ENCODE measurements at places on chromosomes 7 and 10.

DNA sequence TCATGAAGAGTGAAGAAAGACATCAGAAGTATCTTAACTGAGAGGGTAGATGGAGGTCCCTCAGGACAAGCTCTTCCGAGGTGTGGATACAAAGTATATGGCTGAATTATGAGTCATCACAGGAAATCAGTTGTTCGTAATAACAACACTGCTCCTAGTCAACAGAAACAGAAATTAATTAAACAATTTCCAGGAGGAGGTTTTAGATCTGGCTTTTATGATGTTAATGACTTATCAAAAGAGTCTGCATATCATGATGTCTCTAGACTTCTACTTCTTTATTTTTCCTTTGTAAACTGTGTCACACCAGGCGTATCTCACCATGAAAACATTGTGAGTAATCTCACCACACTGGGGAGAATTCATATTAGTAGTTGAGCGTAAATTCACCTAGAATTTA lies 31.2 kb downstream of the OSBPL3 start:
- DNase-seq = no peak

DNA sequence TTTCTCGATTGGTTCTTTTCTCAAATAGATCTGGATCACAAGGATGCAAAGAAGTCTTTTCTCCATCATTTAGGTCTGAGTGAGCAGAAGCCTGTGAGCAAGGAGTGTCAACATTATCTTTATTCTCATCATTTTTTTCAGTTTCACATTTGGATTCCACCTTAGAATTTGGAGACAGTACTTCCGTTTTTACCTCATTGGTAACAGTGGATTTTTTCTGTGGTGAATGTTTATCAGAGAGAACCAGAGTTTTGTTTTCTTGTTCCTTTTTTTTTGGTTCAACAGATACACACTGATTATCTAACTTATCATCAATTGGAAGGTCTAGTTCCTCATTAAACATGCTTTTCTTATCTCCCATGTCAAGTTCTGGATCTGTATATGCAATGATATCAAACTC lies 151.3 kb downstream of the GALNT11 start:
- no peak for DNase-seq

- DNase-seq = no peak
These were observed 8.1 kb upstream of the REPIN1 start for GRCh38 chr7:150360363-150361058.

DNA sequence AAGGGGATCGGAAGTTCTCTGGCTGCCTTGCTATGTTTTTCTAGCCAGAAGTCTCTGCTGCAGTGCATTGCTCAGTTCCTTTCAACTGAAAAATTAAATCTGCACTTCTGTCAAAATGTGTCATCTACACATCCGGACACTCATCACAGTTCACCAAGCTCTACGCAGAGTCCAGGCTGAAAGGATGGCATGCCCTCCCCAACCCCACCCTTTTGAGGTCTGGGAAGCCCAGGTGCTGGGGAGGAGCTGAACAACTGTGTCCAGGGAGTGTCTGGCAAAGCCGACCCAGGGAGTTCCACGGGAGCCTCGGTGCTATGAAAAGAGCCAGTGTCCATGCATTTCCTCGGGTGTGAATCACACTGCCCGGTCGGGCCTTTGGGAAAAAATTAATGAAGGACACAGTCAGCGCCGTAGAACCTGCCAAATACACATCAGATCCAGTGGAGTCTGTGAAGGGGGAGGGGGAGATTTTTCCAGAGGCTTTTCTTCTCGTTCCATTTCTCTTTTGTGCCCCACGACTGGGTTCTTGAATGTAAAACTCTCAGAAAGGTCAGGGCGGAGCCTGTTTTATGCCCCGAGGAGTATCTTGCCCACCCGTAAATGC lies 757 bp upstream of the PALS2 start:
- DNase-seq = no peak

GRCh38 chr7:100620239-100620638 lies 7.9 kb downstream of the MOSPD3 start:
- no peak for DNase-seq

- no peak for DNase-seq
These were observed 32.0 kb upstream of the ARMS2 start for GRCh38 chr10:122422266-122422989.

DNA sequence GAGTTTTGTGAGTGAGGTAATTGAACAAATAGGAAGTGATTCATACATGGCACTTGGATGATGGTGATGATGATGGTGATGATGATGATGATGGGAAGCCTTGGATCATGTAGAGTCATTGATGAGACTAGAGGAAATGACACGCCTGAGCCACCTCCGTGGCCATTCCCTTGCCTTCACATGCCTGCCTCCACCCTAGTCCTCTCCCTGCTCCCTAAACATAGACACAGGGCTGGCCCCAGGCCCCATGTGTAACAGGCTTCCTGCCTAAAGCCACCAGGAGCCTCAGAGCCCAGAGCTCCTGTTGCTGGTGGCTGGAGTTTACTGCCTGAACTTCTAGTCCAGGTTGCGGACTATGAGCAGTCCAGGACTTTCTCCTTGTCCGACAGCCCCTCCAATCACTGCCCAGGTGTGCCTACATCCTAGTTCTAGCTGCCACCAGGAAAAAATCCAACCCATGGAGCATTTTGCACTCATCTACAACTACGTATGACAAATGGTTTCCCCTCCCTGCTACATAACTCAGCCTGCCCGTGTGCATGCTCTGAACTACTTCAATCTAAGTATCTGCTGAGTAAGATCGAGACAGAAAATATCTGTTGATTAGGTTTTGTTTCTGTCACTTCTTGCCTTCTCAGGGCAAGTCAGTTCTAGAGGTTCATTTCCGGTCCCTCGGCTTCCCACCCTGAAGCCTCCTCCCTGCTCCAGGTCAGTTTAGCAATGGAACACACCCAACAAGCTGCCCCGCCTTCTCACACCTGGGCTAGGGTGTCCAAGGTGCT lies 35.5 kb upstream of the KDM7A start:
- DNase-seq = no peak

DNA sequence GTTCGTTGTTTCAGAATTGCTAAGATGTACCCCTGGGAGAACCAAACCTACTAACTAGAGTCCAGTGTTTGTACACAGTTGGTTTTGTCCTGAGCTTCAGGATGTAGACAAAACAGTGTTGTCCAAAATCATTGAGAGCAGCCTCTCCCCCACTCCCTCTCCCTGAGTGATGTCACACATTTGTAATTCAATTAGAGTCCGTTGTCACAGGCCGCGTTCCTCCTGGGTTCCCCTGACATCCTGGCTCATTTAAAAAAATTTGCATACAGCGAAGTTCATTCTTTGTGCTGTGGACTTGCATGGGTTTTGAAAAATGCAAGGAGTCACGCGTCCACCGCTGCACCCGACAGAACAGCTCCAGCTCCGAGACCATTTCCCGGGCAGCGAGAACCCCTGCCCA lies 10.3 kb downstream of the GRIFIN start:
- DNase-seq = no peak

GRCh38 chr7:86788948-86789347 lies 145.2 kb downstream of the GRM3 start:
- DNase-seq = no peak

GRCh38 chr10:29838539-29838938 lies 203.8 kb upstream of the SVIL start:
- no peak for DNase-seq

DNA sequence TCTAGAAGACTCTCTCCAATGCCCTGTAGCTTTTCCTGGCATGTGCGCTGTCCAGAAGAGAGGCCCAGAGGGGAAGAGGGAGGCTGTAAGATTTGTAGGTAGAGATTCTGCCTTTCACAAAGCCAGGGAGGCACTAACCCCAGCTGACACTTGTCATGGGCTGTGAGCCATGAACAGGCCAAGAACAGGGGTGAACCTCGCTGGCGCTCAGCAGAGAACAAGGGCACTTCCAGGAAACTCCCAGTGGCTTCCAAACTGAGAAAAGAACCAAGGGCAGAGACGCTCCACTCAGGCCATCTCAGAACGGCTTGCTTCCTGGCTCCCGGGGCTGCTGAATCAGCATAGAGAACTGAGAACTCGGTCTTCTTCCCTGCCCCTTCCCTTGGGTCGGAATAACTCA lies 257.8 kb upstream of the ZNF32 start:
- no peak for DNase-seq

DNA sequence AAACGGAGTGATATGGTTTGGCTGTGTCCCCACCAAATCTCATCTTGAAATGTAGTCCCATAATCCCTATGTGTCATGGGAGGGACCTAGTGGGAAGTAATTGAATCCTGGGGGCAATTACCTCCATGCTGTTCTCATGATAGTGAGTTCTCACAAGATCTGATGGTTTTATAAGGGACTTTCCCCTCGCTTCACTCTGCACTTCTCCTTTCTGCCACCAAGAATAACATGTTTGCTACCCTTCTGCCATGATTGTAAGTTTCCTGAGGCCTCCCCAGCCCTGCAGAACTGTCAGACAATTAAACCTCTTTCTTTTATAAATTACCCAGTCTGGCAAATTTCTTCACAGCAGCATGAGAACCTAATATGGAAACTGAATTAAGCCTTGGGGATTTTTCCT lies 19.1 kb downstream of the FAM3C start:
- DNase-seq = no peak

DNA sequence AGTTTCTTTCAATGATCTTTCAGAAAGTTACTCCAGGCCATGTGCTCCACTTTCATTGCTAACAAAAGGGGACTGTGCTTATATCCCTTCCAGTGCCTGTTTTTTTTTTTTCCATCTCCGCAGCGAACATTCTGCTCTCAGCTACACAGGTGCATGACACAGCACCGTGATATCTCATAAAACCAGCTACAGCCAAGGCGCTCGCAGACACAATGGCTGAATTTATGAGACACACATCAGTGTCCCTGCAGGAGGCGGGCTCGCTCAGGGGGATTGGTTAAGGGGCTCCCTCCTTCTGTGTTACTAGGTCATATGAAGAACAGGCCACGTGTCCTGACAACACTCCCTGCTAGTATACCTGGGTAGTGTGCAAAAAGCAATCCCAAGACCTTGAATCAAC lies 245.5 kb downstream of the SKAP2 start:
- no peak for DNase-seq

DNA sequence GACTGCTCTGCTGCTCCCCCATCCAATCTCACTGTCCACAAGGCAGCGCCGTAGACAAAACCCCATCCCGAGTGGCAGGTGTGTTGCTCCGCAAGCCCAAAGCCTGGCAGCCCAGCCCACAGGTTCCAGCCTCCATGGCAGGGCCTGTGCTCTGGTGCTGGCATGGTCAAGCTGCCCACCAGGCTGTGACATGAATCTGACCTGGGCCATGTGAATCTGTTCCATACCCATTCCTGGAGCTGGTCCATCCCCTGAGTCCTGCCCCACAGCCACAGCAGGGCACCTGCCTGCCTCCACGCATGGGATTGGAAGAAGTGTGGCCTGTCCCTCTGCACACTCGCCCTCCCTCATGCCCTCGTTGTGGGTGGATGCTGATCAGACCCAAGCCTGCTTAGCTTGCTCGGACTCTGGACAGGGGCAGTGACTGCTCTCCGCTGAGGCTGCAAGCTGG lies 128.8 kb downstream of the PTPN20 start:
- no peak for DNase-seq

DNA sequence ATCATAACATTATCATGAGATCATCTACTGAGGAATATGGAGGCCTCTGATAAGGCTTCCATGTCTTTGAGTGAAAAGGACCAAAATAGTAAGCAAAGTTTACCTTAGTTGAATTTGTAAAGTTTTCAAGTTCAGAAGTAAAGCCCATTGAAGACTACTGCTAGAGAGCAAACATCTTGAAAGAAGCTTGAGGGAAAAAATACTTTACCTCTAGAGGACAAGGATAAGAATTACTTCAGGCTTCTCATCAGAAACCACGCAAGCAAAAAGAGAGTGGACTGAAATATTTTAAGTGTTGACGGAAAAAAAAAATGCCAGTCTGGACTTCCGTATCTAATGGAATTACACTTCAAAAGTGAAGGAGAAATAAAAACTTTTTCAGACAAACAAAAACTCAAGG lies 114.3 kb downstream of the MPP7 start:
- DNase-seq = no peak

DNA sequence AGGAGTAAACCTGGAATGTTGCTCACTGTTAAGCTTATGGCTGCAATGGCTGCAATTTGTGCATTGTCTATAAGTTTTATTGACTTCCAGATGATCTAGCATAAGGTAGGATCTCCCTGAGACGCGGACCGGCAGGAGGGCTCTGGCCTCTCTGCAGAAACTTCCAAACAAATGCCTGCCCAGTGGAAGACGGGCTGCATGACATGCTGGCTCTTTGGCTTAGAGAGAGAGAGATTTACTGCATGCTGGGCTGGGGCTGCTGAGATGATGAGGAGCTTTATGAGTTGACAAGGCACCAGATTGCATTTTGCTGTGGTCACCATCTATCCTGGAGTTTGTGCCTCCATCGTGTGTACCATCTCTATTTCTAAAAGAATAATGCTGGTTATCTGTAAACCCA lies 193.2 kb downstream of the GALNT17 start:
- no peak for DNase-seq

GRCh38 chr7:97871659-97872024 lies 566 bp downstream of the ASNS start:
- DNase-seq = no peak

DNA sequence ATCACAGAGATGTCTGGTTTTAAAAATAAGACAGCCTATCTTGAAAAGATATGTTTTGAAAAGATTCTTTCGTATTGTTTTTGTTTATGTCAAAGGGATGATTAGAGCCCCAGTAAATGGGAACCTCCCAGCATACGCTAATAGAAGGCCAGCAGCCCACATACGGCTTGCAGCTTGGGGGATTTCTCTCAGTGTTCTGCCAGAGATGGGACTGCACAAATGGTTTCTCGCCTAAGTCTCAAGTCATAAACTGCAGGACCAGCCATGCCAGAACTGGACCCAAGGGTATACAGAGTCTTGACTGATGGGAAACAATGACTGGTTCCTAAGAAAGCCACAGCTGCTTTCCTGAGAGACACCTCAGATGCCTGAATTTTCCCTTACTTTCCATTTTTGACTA lies 306.9 kb upstream of the DGKB start:
- DNase-seq = no peak

DNA sequence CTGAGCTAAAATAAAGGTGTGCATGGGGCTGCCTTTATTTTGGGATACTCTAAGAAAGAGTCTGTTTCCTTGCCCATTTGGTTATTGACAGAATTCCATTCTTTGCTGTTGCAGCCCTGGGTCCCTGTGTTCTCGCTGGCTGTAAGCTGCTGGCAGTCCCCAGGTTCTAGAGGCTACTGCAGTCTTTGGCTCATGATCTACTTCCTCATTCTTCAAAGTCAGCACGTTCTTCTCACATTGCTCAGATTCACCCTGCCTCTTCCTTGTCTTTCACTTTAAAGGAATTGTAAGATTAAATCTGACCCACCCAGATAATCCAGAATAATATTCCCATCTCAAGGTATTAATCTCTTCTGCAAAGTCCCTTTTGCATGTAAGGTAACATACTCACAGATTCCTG lies 620.3 kb downstream of the CCSER2 start:
- no peak for DNase-seq

- no peak for DNase-seq
These were observed 71.1 kb downstream of the FIGNL1 start for GRCh38 chr7:50379082-50379481.
